ENCODE measurements at places on chromosomes 2 and 18.

DNA sequence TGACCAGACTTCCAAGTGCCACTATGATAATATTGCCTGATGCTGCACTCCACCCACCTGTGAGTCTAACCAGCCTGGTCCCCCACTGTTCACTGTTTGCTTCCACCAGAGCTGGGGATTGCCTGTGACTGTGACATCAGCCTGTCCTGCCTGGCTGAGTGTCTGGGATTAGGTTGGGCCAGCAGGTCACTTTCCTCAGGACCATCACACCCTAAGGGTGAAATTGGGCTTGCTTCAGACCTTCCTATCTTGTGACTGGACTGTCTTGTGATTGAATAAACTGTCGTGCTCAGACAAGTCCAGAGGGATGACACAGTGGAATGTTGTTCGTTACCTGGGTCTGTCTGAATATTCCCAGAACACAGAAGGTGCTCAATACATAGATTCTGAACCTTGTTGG lies 87.4 kb upstream of the HK2 start:
- no peak for DNase-seq

- DNase-seq = no peak
Measured at GRCh38 chr2:27916293-27916995, 25.9 kb downstream of the BABAM2 start.

GRCh38 chr2:126949775-126950174 lies 51.1 kb downstream of the TEX51 start:
- DNase-seq = no peak

- no peak for DNase-seq
Measured at GRCh38 chr2:228602288-228602687, 420.8 kb upstream of the SPHKAP start.
